ENCODE measurements at places on chromosomes 1 and 21. TPM values are rescaled to one million over a fixed set of nuclear protein-coding genes. Genes with fewer than 3 reads are reported as not detected.

The LGR6 gene
- total RNA-seq = 0.52 TPM

- H3K27ac ChIP-seq = no peak overlapping the region
- no peak for DNase-seq
- H3K36me3 ChIP-seq = no peaks in the 10 kb centered on the region
- no peaks in the 10 kb centered on the region for H3K27me3 ChIP-seq
Measured at GRCh38 chr1:89725631-89726030, 92.7 kb downstream of the LRRC8C start.

The CFHR5 gene
- not detected for total RNA-seq

The TDRD5 gene
- total RNA-seq = not detected

The FMO1 gene
- 0.99 TPM for total RNA-seq

DNA sequence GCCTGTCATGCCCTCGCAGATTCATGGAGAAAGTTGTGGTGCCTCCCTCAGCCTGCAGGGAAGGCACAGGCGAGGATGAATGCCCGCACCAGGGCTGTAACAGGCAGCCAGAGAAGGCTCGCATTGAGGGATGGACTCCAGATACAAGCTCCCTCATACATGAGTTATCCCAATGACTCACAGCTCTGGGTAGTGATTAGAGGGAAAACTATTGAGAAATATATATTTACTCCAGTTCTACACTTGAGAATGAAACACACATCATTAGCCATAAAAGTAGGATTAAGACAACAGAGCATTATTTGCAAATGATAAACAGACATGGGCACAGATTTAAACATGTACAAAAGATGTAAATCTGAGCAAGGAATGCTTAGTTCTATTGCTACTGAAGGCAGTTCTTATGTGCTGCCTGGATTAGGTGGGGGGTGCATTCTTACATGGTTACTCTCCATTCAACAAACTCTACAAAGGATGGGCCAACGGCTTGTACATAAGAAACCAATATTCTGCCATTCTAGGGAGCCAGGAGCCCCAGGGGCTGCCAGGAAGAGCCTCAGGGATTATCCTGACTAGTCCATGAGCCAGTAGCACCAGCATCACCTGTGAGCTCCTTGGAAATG is 97.9 kb downstream of the CSMD2 start:
- peaks cover 2% of the 10 kb centered on the region for H3K4me1 ChIP-seq
- H3K27ac ChIP-seq = no peak overlapping the region
- no peaks in the 10 kb centered on the region for H3K36me3 ChIP-seq
- H3K4me3 ChIP-seq = no peak overlapping the region

The NUAK2 gene
- 20.8 TPM for total RNA-seq

DNA sequence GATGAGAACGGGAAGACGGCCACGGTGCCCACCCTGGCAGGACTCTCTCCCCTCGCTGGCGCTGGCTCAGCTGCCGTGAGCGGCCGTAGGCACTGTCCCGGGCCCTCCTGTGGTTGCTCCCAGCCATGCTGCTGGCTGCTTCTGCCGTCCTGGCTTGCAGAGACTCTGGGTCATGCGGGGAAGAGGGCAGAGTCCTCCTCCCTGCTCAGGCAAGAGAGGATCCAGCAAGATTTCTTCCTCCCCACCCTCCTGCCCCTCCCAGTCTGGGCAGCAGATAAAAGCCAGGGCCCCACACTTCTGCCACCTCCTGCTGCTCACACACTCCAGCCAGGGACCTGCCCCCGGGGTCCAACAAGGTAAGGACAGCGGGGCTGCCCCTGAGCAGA is 60.1 kb downstream of the AGPAT3 start:
- no peak overlapping the region for H3K27ac ChIP-seq
- no peaks in the 10 kb centered on the region for H3K27me3 ChIP-seq
- no peak for DNase-seq
- H3K4me1 ChIP-seq = peaks cover 25% of the 10 kb centered on the region

The INKA2 gene
- total RNA-seq = not detected

- H3K36me3 ChIP-seq = no peaks in the 10 kb centered on the region
- no peak overlapping the region for H3K27ac ChIP-seq
- no peaks in the 10 kb centered on the region for H3K4me1 ChIP-seq
- H3K27me3 ChIP-seq = no peaks in the 10 kb centered on the region
Measured at GRCh38 chr1:114037962-114038816, 58.9 kb downstream of the OLFML3 start.

Measured in body of pancreas (tissue), 4 donors.